ENCODE measurements at places on chromosomes 11 and 22. TPM values are rescaled to one million over a fixed set of nuclear protein-coding genes. Genes with fewer than 3 reads are reported as not detected.

- no peak for DNase-seq
Measured at GRCh38 chr11:17559341-17560087, 12.5 kb downstream of the OTOG start.

- no peak for DNase-seq
Measured at GRCh38 chr11:2771758-2772466, 72.1 kb upstream of the KCNQ1OT1 start.

ARFGAP3 gene
- total RNA-seq, result 76.7 TPM

LZTR1 gene
- 14.7 TPM for total RNA-seq

GRCh38 chr11:105244160-105244825 lies 104.7 kb upstream of the CARD18 start:
- peak; percentile 93 for DNase-seq

DNA sequence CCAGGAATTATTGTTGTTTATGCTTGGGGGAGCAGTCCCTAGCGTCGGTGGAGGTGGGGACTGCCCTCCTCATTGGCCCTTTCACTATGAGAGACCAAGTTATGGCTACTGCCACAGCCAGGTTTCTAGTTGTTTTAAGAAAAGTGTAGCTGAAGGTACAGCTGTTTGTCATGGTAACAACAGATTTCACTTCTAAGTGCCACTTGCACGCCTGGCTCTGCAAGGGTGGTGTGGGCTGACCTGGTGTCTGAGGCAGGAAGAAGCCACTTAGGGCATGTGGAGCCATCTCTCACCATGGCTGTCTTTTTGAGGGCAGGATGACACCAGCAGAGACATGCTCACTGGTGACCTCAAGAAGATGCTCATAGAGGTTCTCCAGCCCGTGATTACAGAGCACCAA lies 46.3 kb upstream of the MPEG1 start:
- DNase-seq, result no peak

- no peak for DNase-seq
Measured at GRCh38 chr22:39184586-39185577, 32.4 kb upstream of the CBX7 start.

DNA sequence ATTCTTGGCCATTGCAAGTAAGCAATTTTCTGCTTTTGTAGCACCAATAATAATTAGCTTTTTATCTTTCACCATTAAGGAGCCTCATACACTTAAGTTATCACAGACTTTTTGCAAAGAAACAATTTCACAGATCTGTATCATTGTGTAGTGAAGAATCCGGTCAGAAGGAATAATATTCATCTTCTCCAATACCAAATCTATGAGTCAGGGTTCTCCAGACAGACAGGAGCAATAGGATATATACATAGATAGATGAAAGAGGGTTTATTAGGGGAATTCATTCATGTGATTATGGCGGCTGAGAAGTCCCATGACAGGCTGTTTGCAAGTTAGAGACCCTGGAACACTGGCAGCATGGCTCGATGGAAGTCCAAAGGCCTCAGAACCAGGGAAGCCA lies 82.9 kb upstream of the UBASH3B start:
- DNase-seq, result peak; percentile 7

SLC16A8 gene
- total RNA-seq, result not detected

DNA sequence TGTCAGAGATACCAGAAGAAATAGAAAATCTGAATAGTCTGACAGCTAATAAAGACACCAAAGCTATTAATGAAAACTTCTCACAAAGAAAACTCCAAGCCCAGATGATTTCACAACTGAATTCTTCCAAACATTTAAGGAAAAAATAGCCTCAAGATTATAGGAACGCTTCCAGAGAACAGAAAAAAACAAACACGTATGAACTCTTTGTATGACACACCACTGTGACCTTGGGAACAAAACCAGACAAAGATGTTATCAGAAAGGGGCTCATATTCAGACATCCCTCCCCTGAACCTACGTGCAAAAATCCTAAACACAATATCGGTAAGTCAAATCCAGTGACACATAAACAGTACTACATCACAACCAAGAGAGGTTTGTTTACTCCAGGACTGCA lies 23.5 kb downstream of the CERK start:
- no peak for DNase-seq

Measured in bronchial epithelial cell (primary cell).